ENCODE measurements at places on chromosomes 16 and 17.

- no peak for DNase-seq
Observed at GRCh38 chr17:7818746-7819645, 15.0 kb upstream of the KDM6B start.

GRCh38 chr16:52193441-52193840 lies 353.5 kb downstream of the TOX3 start:
- no peak for DNase-seq

- DNase-seq, result no peak
Observed at GRCh38 chr17:78674595-78675315, 97.6 kb upstream of the DNAH17 start.

DNA sequence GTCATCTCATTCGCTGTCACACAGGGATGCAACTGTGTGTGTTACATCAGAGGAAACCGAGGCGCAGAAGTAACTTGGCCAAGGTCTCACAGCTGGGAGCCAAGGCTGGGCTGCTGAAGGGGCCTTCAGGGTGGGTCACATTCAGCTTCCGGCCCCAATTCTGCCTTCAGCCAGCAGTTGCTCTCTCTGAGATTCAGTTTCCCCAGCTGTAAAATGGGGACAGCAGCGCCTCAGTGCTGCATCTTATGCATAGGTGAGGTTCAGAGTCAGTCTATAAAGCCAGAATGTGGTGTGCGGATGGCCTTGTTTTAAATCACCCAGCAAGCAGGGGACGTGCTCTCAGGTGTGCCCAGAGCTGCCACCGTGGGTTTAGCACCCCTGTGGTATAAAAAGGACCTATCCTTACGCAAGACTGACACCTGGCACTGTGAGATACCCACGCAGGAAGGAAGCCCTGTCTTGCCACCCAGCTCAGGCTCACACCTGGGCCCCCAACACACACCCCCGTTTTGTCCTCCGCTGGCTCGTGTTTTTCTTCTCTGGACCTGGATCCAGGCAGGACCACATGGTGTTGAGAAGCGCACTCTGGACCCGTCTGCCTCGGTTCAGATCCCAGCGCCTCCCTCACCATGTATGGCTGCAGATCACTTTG lies 94.6 kb upstream of the GSE1 start:
- DNase-seq, result no peak

- DNase-seq, result no peak
Observed at GRCh38 chr16:54522584-54522983, 236.0 kb upstream of the IRX3 start.

- DNase-seq, result no peak
Observed at GRCh38 chr16:22355487-22355908, 18.9 kb downstream of the CDR2 start.

GRCh38 chr17:907725-908124 lies 71.9 kb downstream of the NXN start:
- DNase-seq, result no peak

GRCh38 chr17:80429356-80430275 lies 14.6 kb downstream of the ENDOV start:
- DNase-seq, result no peak

GRCh38 chr16:85935974-85936760 lies 37.2 kb downstream of the IRF8 start:
- DNase-seq, result no peak

- DNase-seq, result no peak
Observed at GRCh38 chr17:29590411-29591145, 1.1 kb upstream of the GIT1 start.

- DNase-seq, result no peak
Observed at GRCh38 chr17:2901582-2901981, 105.3 kb downstream of the RAP1GAP2 start.

GRCh38 chr16:85041219-85042166 lies 13.9 kb downstream of the KIAA0513 start:
- no peak for DNase-seq

GRCh38 chr17:43810226-43810715 lies 22.7 kb downstream of the MPP3 start:
- no peak for DNase-seq

DNA sequence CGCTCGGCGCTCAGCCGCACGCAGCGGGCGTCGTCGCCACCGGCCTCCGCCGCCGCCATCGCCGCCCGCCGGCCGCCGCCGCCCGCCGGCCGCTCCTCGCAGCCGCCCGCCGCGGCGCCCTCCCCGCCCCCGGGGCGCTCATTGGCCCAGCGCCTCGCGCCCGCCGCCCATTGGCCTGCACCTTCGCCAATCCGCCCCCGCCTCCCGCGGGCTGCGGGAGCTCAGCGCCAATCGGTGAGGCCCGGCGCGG lies at the start of gene PGP:
Gene PGP, minus strand, starts transcription at position 122 of the 250 bp plus-strand sequence. Its CDS starts 63 bp downstream, at position 59.
- no peak for DNase-seq

GRCh38 chr17:13158494-13159240 lies 140.8 kb upstream of the ELAC2 start:
- DNase-seq, result no peak

GRCh38 chr17:78128551-78129350 lies at the start of gene TMC6:
TSS of gene TMC6 (minus strand) at chr17:78128755. CDS start at chr17:78126832, 1,923 bp downstream.
- no peak for DNase-seq

DNA sequence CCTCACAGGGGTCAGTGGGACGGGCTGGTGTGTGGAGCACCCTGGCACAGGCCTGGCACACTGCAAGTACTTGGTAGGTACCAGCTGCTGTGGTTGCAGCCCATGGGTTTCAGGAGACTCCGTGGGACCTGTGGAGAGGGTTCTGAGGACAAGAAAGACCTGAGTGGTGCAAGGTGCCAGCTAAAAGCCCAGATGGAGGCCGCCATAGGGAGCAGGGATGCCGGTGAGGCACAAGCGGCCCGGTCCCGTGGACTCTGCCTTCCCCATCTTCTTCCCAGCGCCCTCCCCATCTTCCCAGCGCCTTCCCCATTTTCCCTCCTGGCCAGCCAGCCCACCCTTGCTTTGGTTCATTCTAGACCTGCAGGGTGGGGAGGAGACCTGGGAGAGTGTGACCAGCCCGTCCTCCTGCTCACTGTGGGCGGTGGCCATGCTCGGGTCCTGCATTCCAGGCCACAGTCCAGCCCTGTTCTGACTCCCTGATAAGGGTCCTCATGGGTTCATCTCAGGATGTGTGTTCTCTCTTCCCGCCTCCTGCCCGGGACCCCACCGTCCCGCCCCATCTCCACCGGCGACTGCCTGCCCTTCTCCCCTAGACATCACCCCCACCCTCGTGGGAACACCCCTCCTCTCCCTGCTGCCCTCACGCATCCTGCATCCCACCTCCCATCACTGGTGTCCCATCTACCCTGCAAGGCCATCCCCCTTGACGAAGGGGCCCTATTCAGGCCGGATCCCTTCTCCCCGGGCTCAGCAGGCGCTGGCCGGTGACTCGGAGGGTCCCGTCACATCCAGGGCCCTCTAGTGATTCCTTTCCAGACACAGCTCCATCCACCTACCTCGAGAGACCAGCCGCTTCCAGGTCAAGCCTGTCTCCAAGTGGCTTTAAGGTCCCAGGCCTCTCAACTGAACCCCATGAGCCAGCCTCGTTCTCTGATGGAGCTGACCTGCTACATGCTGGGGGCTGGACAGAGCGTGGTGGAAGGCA lies 3.4 kb downstream of the ZNF469 start:
- DNase-seq, result no peak

DNA sequence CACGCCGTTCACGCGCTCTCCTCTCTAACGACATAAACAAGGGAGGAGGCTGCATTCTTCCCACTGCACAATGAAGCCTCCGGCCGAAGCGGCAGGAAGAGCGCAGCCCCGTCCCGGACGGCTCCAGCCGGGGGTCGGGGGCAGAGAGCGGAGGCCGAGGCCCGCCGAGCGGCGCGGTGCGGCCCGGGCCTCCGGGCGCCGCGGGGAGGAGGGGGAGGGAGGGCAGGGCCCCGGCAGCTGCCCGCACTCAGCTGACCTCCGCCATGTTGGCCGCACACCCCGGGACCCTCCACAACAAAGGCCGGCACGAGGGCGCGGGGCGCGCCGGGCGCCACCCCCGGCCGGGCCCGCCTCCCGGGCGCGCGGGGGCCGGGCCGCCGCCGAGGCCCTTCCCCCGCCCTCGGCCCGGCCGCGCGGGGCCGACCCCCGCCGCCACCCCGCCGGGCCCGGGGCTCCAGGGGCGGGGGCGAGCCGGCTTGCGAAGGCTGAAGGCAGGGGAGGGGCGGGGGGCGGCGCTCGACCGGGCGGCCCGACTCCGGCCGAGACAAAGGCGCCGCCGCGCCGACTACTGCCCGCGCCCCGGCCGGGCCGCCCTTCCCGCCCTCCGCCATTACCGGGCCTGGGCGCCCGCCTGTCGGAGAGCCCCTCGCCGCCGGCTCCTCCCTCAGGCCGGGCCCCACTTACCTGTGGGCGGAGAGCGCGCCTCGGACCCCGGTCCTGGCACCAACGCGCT lies 527 bp downstream of the SIAH1 start:
- no peak for DNase-seq

GRCh38 chr16:85491058-85491771 lies 121.9 kb upstream of the GSE1 start:
- no peak for DNase-seq

DNA sequence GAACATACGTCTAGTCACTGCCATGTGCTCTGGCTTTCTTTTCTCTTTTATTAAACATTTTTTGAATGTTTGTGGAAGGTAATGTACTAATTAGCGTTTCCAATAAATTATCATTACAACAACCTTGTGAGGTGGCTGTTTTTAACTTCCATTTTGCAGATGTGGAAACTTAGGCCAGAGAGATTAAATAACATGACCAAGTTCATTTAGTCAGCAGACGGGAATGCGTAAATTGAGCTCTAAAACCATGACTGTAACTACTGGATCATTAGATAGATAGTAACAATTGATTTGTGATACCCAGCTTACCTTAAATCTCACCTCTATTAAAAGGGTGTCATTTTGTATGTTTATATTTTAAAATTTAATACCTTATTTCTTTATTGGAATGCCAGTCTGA lies 49.4 kb downstream of the RABEP1 start:
- no peak for DNase-seq

DNA sequence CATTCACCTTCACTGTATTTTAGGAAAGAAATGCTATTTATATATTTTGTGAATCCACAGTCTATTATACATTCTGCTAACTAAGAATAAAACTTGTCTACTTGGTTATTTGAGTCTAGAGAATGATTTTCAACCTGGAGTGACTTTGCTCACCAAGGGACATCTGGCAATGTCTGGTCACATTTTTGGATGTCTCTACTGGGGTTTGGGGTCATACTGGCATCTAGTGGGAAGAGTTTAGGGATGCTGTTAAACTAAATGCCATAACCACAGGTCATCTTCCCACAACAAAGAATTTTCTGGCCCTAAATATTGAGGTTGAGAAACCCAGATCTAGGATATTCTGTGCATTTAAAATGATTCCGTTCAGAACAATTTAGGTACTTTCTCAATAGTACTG lies 26.0 kb downstream of the KCNJ16 start:
- no peak for DNase-seq
